Substantia nigra (tissue), 51 donors: ENCODE measurements at places on chromosomes 3 and 15.

DNA sequence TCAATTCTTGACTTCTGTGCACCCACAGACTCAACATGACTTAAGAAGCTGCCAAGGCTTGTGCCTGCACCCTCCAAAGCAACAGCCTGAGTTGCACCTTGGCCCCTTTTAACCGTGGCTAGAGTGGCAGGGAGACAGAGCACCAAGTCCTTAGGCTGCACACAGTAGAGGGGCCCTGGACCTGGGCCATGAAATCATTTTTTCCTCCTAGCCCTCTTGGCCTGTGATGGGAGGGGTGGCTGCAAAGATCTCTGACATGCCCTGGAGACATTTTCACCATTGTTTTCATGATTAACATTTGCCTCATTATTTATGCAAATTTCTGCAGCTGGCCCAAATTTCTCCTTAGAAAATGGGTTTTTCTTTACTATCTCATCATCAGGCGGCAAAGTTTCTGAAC lies 836.8 kb downstream of the ZPLD1 start:
- DNase-seq, result no peak

GRCh38 chr3:66991459-66991858 lies 6.6 kb upstream of the KBTBD8 start:
- no peak for DNase-seq

- DNase-seq, result no peak
Measured at GRCh38 chr3:63960048-63960711, 48.0 kb upstream of the SCAANT1 start.

DNA sequence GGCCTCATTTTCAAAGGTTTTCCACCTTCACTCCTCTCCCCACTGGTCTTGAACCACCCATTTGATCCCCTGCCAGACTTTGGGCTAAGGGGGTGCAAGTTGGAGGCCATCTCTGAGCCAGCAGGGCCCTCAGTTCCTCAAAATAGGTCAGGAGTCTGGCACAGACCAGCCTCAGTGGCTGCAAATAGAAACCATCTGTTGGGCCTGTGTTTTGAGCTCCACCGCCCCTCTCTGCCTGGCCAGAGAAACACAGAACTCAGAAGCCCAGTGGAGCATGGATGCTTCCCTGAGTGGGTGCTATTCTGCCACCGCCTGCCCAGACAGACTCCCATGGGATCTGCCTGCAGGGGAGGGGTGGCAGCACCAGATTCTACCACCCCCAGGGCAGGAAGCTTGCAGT lies 56.3 kb downstream of the CORO2B start:
- peak; percentile 58 for DNase-seq

DNA sequence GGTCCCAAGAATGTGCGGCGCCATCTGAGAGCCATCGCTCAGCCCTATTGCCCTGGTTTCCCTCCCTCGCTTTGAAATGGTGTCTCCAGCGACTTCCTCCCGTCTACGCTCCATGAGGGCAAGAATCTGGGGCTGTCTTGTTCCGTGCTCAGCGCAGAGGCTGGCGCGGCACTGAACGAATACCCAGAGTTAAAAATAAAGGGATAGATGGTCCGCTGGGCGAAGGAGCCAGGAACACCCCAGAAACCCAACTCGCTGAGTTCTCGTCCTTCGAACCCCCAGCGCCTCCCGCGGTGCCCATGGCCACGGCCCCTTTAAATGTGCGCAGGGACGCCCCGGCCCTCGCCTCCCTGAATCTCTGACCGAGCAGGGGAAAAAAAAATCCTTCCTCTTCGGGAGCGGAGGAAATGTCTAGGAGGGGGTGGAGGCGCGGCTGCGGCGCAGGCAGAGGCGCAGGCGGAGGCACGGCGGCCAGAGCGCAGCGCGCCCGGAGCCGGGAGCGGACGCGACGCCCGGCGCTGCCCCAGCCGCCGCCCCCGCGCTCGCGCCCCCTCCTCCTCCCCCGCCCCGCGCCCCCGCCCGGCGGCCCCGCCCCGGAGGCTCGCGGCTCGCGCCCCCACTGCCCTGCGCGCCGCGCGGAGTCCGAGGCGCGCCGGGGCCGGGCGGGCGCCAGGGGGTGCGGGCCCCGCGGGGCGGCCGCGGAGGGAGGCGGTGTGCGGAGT lies 8.5 kb upstream of the FGD5 start:
- DNase-seq, result no peak

GRCh38 chr15:98937413-98938104 lies 70.0 kb downstream of the PGPEP1L start:
- DNase-seq, result no peak

GRCh38 chr3:19467761-19468160 lies 319.5 kb downstream of the KCNH8 start:
- no peak for DNase-seq

DNA sequence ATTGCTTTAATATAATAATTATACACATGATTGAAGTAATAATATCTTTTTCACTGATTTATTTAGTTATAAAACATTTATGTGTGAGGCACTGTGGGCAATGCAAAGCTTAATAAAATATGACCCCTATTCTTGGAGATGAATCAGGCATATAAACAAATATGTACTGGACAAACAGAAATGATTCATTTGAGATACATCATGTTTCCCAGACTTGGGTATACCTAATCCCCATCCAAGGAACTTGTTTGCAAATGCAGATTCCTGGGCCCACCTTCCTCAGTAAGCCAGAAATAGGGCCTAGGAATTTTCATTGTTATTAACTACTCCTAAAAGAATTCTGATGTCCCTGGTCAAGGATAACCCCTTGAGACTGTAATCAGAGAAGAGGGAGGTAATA lies 184.2 kb downstream of the CHL1 start:
- DNase-seq, result no peak

DNA sequence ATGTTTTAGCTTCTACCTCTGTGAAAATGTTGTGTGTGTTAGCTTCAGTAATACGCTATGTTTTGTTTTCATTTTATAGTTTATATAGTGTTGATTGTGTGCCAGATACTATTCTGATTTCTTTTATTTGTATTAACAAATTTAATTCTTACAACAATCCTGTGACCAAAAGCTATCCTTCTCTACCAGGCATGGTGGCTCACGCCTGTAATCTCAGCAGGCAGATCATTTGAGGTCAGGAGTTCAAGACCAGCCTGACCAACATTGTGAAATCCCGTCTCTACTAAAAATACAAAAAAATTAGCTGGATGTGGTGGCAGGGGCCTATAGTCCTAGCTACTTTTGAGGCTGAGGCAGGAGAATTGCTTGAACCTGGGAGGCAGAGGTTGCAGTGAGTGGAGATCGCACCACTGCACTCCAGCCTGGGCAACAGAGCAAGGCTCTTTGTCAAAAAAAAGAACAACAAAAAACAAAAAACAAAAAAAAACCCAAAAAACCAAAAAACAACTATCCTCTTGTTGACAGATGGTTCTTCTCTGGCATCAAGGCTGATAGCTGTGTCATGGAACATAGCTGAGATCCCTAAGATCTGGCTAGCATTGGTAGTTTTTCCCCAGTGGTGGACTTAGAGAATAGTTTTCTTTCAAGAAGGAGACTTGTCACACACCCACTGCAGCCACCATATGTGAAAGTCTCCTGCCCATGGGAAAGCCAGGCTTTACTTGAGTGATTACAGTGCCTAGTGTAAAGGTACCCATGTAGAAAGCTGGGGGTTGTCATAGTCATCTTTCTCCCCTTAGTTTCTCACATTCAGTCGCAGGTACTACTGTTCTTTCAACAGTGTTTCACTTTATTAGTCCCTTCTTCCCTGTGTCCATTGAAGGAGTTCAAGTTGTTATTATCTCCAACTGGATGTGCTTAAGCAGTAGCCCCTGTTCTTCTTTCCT lies 116.5 kb downstream of the UBE2E2 start:
- DNase-seq, result no peak

GRCh38 chr15:63708126-63708772 lies 111.1 kb downstream of the FBXL22 start:
- no peak for DNase-seq

GRCh38 chr3:137084586-137084985 lies 126.8 kb downstream of the IL20RB start:
- no peak for DNase-seq

- DNase-seq, result no peak
Measured at GRCh38 chr15:43930556-43930955, 103.8 kb downstream of the WDR76 start.

DNA sequence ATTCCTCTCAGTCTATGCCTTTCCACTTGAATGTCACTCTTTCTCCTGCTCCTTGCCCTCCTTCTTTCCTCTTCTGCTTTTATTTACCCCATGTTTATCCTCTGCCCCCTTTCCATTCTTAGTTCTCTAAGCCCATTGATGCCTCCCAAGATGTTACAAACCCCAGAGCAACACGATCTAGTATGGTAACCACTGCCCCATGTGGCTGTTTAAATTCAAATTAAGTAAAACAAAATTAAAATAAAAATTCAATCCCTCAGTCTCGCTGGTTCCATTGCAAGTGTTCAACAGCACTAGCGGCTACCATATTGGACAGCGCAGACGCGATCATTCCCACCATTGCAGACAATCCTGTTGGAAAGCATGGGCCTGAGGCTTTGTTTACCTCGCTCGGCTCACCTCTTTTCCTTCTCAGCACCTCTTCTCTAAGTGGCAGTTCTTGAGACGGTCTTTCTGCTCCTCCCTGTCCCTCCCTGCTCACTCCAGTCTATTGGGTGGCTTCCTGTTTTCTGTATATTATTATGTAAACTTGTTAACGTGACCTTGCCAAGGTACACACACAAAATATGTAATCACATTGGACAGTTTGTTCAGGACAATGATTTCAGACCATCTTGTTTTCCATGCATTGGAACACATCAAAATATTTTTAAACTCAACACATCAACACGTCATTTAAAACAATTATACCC lies 21.8 kb upstream of the CA12 start:
- no peak for DNase-seq
